NCI-H748 treated with DMSO at 0.1 percent for 48 hours (cell line): ENCODE measurements at places on chromosomes 16 and 17.

GRCh38 chr17:47810200-47810821 is 11.3 kb downstream of the OSBPL7 start:
- DNase-seq = no peak

DNA sequence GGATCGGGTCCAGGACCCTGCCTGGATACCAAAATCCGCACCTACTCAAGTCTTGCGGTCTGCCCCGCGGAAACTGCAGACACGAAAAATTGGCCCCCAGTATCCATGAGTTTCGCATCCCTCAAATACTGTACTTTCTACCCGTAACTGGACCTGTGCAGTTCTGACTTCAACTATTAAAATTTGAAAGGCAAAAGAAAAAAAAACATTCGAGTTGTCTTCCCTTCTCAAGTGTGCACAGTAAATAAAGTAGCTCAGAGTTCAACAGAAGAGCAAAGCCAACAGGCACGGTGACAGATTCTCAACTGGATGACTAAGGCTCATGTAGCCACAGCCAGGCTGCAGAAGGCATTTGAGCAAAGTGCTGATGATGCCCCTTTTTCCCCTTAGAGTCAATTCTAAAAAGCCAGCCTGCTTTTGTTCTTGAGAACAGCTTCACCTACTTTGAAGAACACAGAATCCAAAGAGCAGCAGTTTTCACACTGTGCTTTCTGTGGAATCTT is 32.5 kb downstream of the MARF1 start:
- DNase-seq = no peak

DNA sequence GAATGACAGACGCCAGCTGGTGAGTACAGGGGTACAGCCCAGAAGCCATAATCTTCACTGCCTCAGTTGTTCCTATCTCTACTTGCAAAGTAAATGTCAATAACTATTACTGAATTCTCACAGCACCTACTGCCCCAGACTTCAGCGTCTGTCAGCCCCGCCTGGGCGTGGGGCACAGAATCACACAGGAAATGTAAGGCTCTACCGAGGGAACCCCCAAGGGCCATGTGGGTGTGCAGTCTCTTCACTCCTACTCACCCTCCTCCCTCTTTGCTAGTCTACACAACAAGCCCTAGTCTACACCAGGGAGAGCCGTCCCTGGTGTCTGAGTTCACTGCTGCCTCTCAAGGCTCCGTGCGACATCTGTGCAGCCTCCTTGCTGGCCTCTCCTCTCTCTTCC is 4.5 kb downstream of the NPTX1 start:
- DNase-seq = no peak

DNA sequence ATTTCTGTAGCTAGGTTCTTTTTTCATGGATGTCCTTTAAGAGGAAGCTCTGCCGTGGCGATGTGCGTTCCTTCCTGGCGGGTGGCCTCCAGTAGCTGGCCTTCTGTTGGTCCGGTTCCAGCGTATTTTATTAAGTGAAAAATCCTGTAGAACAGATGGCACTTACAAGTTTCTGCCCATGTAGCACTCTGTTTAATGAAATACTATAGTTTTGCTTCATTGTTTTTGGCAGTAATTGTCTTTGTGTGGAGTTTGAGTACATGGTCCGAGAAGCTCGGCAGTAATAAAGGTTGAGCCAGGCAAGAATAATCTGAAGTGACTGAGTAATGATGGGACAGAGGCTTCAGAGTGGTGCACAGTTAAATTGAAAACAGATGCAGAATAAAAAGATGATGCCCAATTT is 20.4 kb downstream of the USP10 start:
- no peak for DNase-seq

GRCh38 chr16:15949210-15950160 is at the start of gene ABCC1:
TSS of gene ABCC1 (plus strand) at chr16:15949616. CDS start at chr16:15949752, 136 bp downstream.
- DNase-seq = no peak

GRCh38 chr17:58514770-58515157 is 326 bp upstream of the MTMR4 start:
- DNase-seq = no peak

- DNase-seq = no peak
Measured at GRCh38 chr16:2172688-2173335, 17.2 kb downstream of the TRAF7 start.

GRCh38 chr16:85685251-85685650 is 3.5 kb downstream of the GINS2 start:
- DNase-seq = no peak

GRCh38 chr17:19517699-19518098 is 16.0 kb upstream of the SLC47A1 start:
- no peak for DNase-seq

- DNase-seq = no peak
Measured at GRCh38 chr16:8519179-8519578, 71.1 kb downstream of the TMEM114 start.

DNA sequence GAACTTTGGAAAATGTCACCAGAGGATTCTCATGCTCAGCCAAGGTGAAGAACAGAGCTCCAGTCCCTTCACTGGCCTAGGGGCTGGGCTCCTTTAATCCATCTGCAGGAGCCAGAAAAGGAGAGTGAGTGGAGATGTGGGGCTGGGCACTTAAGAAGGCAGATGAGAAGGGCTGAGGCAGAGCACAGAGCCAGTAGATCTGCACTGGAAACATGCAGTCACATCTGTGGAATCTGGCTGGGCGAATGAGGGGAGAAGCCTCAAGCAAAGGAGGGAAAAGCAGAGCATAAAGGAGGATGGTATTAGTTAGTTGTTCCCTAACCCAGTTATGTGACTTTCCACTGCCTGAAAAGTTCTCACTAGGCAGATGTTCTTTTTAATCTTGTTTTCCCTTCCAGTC is 50.4 kb upstream of the BCAR1 start:
- DNase-seq = no peak

DNA sequence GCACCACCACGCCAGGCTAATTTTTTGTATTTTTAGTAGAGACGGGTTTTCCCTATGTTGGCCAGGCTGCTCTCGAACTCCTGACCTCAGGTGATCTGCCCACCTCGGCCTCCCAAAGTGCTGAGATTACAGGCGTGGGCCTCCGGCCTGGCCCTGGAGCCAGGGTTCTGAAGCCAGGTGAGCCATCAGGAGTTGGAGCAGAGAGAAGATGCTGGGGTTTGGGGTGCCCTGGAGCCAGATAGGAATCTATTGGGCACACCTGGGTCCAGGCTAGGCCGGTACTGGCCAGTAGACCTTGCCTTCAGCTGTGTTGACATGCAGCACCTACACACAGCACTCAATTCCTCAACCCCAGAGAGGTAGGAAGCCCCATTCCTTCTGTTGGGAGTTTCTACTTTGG is 5.4 kb upstream of the CD300A start:
- DNase-seq = no peak

GRCh38 chr16:54842743-54843423 is 87.8 kb upstream of the IRX5 start:
- no peak for DNase-seq

DNA sequence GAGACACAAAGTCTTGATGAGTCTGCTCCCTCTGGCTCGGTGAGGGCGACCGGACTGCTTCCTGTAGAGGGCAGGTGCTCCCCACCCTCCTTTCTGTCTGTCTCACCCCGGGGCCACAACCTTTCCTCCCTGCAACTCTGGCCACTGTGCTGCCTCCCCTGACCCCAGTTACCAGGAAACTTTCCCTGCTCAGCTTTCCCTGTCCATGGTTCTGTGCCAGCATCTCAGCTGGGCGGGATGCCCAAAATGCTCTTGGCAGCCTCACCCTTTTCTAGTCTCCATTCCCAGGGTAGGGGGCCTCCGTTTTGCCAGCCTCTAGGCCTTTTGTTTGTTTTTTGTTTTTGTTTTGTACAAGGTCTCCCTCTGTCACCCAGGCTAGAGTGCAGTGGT is 1.4 kb downstream of the PLD2 start:
- DNase-seq = no peak

DNA sequence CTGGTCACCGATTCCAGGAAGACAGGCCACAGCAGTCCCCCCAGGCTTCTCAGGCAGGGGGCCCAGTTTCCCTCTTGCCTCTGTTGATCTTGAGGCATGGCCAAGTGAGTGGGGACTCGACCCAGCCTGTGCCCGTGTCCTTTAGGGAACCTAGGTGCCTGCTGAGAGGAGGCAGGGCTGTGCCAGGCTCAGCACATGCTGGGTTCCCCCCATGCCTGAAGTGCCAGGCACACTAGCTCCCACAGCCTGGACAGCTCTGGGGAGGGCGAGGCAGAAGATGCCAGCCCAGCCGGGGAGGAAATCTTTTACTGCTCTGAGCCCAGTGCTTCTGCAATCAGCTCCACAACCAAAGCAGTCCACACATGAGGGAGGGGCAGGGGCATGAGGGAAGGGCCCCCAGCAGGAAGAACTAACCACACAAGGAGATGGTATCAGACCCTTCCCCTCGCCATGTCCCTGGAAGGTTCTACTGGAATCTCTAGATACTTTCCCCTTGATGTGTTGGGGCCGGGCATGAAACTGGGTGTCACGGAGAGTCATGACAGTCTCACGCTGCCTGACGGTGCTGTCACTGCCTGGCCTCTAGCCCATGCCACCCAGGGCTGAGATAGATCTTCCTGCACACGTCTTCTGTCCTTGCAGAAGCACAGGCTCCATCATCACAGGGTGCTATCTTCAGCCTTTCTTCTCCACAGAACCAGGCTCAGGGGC is 25.5 kb downstream of the MYO18A start:
- no peak for DNase-seq

- DNase-seq = no peak
Measured at GRCh38 chr16:10103118-10103517, 79.1 kb downstream of the GRIN2A start.

DNA sequence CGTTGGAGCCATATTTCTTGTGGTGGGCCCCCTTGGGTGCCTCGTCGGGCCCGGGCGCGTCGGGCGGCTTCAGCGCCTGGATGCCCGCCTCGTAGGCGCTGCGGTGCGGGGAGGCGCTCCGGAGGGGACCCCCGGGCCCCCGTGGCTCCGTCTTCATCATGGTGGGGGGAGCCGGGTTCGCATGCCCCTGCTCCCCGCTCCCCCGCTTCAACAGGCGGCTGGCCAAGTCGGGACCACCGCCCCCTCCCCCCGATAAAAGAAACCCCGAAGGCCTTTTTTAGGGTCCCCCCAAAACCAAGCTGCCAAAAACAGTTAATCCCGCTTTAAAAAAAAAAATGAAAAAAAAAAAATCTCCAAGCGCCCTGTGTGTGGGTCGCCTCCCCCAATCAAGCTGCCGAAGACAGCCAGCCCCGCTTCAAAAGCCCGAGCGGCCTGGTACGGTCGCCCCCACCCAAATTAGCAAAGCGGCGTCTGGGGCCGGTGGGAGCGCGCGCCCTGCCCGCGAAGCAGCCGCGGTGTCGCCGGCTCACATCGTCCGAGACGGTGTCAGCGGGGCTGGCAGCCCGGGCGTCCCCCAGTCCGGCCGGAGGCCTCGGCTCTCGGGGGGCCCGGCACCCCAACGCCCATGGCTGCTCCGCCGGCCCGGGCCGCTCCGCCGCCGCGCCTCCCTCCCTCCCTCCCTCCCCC is at the start of gene PPP1R9B:
Gene PPP1R9B, minus strand, starts transcription at position 324 of the 687 bp plus-strand sequence. Its CDS starts 164 bp downstream, at position 160.
- DNase-seq = no peak

DNA sequence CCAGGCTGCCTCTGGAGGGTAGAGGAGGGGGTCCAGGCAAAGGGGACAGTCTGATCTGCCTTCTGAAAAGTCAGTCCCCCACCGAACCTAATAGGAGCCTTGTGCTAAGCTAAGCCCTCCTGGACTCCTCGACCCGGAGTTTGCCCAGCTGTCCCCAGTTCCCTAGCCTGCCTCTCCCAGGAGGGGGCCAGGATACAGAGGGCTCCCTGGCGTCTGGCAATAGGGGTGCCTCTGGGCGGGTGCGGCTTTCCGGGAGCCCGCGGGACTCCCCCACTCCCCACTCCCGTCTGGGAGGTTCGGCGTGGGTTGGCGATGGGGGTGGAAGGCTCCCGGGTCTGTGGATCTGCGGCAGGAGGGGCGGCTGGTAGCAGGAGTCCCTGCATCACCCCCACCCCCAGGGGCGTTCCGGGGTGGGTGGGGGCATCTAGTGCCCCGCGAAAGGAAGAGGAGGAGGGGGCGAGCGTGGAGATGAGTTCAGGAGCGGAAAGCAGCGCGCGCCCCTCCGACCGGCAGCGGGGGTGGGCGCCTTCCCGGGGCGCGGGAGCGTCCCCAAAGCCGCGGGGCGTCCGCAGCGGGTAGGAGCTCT is 1.2 kb downstream of the GSG1L start:
- DNase-seq = no peak
